Activated CD4-positive, alpha-beta T cell treated with anti-CD3 and anti-CD28 coated beads, Interleukin-2, Interleukin-4, amounts not matched to agents 100 ng/mL and 50 ng/mL, durations not matched to agents 16 hours and 8 hours (primary cell): ENCODE measurements at places on chromosomes 13 and 19.

- no peak for DNase-seq
Measured at GRCh38 chr13:39571502-39572092, 31.4 kb downstream of the LHFPL6 start.

GRCh38 chr19:29704562-29705558 lies 10.2 kb downstream of the C19orf12 start:
- DNase-seq, result no peak

- DNase-seq, result peak; percentile 79
Measured at GRCh38 chr13:51814825-51815650, 11.1 kb upstream of the DHRS12 start.

- DNase-seq, result no peak
Measured at GRCh38 chr13:101751488-101751887, 299.0 kb downstream of the ITGBL1 start.

GRCh38 chr19:23949611-23950010 lies 34.9 kb downstream of the ZNF726 start:
- DNase-seq, result no peak

DNA sequence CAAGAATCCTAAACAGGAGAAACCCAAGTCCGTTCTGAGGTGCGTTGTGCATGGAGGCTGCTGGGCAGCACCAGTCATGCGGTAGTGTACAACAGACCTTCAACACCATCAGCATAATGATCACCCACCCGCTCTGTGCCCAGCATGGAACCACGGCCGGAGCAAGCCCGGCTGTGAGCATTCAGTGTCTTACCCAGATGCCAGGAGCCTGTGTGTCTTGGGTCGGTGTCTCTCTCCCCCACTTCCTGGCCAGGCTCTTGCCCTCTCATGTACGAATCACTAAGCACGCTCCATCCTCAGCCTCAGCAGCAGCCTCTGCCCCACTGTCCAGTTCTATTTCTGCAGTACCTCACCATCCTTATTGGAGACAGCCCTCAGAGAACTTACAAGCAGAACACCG lies 231.6 kb upstream of the IRS2 start:
- DNase-seq, result no peak

DNA sequence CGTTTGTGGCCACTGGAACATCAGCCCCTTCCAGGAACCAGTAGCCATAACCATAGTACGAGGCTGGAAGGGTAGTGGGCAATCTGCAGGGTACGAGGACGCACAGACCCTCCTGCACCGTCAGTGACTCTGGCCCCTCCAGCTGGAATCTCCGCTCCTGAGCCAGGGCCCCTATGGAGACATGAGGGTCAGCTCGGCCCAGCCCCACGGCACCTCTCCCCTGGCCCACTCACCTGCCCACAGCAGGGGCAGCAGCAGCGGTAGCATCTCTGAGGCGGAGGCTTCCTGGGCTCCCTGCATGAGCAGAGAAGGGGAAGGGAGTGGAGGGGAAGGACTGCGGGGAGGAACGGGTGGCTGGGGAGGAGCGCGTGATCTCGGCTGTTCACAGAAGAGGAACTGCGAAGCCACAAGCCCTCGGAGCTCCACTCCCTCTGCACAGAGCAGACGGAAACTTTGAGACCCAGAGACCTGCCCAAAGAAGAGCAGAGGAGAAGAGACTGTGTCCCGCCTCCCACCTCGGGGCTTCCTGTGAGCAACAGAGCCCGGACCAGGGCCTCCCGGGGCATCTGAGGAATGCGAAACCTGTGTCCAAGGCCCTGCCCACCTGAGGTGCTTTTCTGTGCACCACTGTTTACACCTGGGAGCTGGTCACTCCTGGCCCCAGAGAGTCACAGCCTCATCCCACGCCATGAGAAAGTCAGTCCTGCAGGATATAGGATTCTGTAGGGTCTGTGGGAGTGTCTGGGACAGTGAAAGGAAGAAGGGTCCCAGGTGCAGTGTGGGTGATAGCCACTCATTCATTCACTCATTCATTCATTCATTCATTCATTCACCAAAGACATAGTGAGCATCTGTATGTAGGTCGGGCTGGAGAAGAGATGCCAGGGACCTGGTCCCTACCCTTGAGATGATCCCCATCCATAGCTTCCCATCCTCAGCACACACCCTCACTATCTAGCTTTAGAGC lies at the start of gene SIGLEC6:
Gene SIGLEC6 (minus strand): TSS at position 322 of the 967 bp plus-strand sequence. CDS start 22 bp downstream, at position 300.
- no peak for DNase-seq

DNA sequence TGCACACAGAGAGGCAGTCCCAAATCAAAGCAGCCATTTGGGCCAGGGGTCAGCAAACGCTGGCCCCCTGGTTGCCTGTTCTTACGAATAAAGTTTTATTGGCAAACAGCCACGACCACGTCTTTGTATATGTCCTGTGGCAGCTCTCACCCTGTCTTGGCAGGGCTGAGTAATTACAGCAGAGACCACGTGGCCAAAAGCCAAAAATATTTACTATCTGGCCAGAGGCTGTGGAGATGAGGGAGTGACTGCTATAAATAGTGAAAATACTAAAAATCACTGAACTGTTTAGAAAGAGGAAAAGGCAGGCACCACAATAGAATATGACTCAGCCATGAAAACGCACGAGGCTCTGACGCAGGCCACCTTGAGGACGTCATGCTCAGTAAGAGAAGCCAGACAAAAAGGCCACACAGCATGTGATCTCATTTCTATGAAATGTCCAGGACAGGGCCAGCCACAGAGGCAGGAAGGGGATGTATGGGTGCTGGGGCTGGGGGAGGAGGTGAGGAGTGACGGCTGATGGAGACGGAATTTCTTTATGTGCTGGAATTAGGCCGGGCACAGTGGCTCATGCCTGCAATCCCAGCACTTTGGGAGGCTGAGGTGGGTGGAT lies 29.4 kb downstream of the SMIM24 start:
- peak; percentile 11 for DNase-seq

GRCh38 chr13:40619479-40619814 lies 47.0 kb downstream of the FOXO1 start:
- DNase-seq, result no peak
